ENCODE measurements at places on chromosomes 6 and 20.
A peak's percentile ranks its signal among the peaks of the same experiment; 100 is the strongest.

GRCh38 chr6:126628125-126628524 lies 288.2 kb downstream of the CENPW start:
- DNase-seq = no peak

- no peak for DNase-seq
Measured at GRCh38 chr6:56745081-56745480, 102.4 kb upstream of the DST start.

DNA sequence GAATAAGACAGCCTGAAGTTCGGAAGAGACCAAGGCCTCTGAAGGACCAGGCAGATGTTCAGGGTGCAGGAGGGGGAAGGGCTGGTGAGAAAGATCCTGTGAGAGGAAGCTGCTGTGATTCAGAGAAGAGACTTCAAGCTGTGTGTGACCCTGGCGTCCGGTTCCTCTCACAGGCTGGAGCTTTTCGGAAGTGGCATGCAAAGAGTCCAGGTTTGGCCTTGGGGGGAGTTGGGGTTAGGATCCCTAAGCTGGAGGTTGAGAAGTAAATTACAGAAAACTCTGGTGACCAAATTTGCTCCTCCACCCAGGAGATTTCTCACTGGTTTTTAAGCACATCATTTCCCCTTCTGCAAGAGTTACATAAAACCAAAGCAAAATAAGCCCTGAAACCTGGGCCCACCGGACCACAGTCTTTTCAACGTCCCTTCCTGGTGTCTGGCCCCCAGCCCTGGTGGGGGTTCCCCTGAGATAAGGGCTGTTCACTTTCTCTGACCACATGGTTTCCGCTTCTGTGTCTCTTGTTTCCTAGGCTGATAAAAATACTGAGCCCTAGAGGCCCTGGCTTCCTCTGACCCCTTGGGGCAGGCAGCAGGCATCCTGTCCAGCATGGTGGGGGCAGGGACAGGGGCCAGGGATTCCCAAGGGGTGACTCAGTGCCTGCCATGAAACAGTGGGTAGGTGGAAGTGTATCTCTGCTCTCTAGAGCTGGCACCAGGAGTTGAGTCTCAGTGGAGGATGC lies 12.0 kb upstream of the LTA start:
- no peak for DNase-seq

DNA sequence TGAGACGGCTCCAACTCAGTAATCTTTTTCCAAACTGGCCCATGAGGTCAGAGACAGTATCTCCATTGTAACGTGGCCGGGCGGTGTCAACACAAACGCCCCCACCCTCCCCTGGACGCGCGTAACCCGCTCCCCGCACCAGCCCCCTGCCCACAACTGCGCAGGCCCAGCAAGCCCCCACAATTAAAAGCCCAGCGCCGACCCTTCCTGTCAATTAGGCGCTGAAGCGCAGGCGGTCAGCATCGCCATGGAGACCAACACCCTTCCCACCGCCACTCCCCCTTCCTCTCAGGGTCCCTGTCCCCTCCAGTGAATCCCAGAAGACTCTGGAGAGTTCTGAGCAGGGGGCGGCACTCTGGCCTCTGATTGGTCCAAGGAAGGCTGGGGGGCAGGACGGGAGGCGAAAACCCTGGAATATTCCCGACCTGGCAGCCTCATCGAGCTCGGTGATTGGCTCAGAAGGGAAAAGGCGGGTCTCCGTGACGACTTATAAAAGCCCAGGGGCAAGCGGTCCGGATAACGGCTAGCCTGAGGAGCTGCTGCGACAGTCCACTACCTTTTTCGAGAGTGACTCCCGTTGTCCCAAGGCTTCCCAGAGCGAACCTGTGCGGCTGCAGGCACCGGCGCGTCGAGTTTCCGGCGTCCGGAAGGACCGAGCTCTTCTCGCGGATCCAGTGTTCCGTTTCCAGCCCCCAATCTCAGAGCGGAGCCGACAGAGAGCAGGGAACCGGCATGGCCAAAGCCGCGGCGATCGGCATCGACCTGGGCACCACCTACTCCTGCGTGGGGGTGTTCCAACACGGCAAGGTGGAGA lies at the start of the genes HSPA1A and HSPA1L:
HSPA1A (plus strand) TSS at position 519 of the 814 bp plus-strand sequence; CDS start at position 733, 214 bp downstream.
HSPA1L (minus strand) TSS at position 259 of the 814 bp plus-strand sequence. CDS start 3,311 bp downstream, outside the sequence.
- no peak for DNase-seq

DNA sequence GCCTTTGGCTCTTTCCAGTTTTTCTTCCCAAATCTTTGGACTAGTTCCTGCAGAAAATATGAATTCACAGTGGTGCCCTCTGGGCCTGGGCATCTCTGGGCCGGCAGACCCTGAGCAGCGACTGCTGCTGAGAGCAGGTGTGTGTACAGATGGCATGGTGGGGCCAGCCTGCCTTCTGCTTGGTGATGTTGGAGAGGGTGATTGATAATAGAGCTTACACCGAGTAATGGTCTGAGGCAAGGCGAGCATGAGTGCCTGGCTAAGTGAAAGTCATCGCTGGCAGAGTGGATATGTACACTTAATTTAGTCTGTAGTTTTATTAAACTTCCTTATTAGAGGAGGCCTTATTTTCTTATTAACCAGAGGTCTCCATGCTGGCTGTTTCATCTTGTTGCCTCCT lies 156.9 kb downstream of the CDKAL1 start:
- peak; percentile 64 for DNase-seq

DNA sequence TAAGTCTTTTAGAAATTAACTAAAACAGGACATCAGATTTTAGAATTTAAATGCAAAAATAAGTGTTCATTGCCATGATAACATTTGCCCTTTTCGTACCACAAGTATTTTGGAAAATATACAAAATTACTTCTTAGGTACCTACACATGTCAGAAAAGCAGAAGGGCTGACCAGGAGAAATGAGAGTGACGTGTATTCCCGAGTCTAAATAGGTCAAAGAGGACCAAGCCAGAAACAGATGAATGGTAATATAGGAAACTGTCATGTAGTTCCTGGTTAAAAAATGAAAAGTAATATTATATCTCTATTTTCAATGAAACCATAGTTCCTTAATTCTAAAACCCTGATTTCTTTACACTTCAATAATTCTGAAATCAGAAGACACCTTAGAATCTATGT lies 126.2 kb downstream of the IPCEF1 start:
- DNase-seq = no peak

DNA sequence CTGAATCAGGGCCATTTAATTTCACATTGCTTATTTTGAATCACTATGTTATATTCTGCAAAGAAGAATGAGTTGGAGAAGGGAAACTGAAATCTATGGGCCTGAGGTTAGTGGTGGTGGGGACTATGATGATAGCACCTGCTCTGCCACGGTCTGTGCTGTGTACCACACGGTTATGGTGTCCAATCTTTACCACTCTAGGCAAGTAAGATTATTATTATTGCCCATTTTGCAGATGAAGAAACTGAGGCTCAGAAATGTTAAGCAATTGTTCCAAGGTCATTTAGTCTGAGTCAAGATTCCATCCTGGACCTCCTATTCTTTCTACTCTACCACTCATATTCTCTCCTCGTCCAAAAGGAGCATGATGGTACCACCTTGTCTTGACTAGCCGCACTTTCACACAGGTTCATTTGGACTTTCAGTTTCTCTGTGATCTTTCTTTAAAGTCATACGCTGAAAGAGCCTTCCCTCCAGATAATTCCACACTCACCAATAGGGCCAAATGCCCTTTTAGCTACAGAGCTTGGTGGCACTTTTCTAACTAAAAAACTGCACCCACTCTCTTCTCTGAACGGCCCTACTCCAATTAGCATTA lies 56.2 kb downstream of the GFOD1 start:
- DNase-seq = no peak

GRCh38 chr6:111243095-111243494 lies 155.8 kb downstream of the SLC16A10 start:
- DNase-seq = no peak

GRCh38 chr6:474453-475185 lies 83.1 kb downstream of the IRF4 start:
- no peak for DNase-seq

DNA sequence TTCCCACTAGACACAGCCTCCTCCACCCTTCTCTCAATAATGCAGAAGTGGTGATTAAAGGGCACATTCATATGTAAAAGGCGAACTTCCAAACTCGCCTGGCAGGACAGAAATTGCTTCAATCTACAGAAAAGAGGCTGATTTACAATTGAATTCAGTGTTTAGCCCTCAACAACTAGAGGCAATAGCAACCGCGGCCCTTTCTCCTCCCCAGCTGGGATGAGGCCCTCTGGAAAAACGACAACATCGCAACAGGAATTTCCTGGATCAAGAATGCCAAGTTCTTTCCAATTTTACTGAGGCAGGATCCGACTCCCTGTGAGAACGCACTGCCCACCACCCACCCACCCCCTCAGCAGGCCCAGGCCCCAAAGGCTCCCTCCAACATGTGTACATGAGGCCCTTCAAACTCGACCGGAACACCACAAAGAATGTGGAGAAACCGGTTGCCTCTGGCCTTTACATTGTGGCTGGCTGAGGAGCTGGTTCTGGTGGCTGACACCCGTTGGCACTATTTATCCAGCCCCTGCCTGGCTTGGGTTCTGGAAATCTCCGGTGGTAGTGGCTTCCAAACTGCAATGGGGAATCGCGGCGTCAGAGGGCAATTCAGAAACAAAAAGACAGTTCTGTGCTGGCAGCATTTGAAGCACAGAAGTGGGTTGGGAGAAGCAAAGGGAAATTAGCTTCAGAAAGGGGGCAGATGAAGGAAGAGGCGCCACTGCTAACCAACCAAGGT lies 36.8 kb downstream of the ZMYND8 start:
- no peak for DNase-seq

Measured in NCI-H2171 (cell line).